ENCODE measurements at places on chromosomes 2 and 18. TPM values are rescaled to one million over a fixed set of nuclear protein-coding genes. Genes with fewer than 3 reads are reported as not detected.

GRCh38 chr18:57220480-57220879 lies 73.6 kb downstream of the BOD1L2 start:
- no peak for DNase-seq

The HDAC4 gene
- polyA plus RNA-seq = 1.0 TPM

GRCh38 chr2:115491186-115491793 lies 1048.8 kb downstream of the DPP10 start:
- no peak for DNase-seq

GRCh38 chr2:45010702-45011012 lies 1.4 kb upstream of the SIX2 start:
- no peak for DNase-seq

DNA sequence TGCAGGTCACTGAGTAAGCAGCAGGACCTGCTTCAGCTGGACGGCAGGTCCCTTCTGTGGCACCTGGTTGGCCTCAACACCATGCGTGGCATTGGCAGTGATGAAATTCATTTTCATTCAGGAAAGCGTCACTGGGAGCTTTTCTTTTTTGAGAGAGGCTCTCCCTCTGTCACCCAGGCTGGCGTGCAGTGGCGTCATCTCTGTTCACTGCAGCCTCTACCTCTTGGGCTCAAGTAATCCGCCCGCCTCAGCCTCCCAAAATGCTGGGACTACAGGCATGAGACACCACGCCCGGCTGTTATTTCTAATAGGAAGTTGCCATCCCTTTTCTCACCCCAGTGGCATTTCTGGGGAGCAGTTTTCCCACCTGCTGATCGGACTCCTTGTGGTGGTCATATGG lies 39.3 kb downstream of the NCK2 start:
- DNase-seq = no peak

The CGREF1 gene
- polyA plus RNA-seq = 0.74 TPM

DNA sequence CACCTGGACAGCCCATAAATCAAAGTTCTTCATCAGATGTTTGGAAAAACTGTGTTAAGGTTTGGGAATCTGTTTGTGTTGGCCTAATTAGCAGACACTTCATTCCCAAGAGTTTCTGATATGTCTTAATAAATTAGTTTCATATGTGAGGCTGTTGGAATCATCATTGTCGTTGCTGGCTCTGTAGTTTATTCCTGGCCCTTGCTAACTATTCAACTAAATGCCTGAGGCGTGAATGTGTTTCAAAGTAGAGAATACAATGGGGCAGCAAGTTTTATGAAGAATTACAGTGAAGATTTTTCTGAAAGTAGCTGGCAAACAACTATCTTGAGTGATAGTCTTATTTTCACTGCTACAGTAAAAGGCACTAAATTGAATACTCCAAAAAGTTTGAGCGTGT lies 141.1 kb downstream of the PARD3B start:
- no peak for DNase-seq

GRCh38 chr2:184155791-184156190 lies 442.5 kb upstream of the ZNF804A start:
- no peak for DNase-seq

The GPD2 gene
- polyA plus RNA-seq = 11.6 TPM

DNA sequence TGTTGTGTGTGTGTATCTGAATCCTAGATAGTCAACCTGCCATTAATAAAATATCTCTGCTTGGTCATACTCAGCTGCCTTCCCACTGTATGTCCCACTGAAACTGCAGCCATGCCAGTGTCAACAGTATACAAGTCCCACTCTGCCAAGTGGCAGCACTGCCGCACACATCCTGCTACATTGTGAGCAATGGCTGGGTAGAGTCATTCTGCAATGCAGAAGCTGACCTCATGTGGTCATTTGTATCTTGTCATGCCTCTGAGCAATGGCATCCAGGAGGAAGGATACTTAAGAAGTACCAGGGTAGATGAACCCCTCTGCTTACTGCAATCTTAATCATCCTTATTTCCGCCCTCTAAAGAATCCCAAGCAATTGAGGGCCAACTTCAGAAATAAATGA lies 302.2 kb upstream of the DDX18 start:
- no peak for DNase-seq

- no peak for DNase-seq
These were observed 18.4 kb upstream of the PSD4 start for GRCh38 chr2:113155331-113155730.

The ACMSD gene
- polyA plus RNA-seq = not detected

DNA sequence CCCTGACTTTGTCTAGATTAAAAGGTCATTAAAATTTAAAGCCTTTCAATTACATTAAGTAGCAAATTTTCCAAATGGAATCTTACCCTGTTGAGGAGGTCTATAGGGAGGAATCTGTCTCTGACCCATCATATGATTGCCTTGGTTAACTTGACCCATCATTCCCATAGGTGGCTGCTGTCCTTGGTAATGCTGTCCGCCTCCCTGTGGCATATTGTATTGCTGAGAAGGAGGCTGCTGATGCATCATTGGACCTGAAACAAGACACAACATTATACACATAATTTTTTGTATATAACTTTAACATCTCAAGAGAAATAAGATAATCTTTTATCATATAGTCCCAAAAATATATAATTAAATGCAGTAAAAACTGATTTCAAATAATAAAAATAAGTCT lies 51.2 kb downstream of the SS18 start:
- no peak for DNase-seq

DNA sequence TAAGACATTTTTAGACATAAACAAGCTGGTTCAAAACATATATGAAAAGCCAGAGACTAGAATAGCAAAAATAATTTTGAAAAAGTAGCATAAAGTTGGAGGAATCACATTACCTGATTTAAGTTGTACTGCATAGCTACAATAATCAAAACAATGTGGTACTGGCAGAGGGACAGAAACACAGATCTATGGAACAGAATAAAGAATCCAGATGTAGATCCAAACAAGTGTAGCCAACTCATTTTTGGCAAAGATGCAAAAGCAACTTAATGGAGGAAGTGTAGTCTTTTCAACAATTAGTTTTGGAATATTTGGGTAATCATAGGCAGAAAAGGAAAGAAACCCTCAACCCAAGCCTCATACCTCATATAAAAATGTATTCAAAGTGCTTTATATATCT lies 278.7 kb upstream of the ZNF521 start:
- no peak for DNase-seq

The ARL5A gene
- polyA plus RNA-seq = 8.4 TPM

GRCh38 chr2:203346612-203347011 lies 18.4 kb downstream of the ABI2 start:
- no peak for DNase-seq

- DNase-seq = no peak
These were observed 18.6 kb downstream of the ARID5A start for GRCh38 chr2:96555146-96555610.

DNA sequence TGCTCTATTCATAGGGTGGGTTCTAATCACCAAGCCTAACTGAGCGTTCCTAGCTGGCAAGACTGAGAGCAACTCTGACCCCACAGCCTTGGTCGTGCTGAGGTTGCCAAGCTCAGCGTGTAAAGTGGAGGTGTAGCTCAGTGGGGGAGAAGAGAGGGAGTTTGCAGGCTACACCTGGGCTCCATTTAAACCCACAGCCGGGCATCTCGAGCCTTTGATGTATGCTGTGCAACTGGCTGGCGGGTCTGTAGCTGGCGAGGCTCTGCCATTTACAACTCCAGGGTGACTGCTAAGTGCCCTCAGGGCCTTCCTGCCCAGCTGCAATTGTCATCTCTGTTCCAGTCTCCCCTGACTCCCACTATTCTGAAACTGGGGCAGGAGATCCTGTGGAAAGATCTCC lies 20.0 kb upstream of the CHRNA1 start:
- DNase-seq = no peak

The APLF gene
- 1.6 TPM for polyA plus RNA-seq

DNA sequence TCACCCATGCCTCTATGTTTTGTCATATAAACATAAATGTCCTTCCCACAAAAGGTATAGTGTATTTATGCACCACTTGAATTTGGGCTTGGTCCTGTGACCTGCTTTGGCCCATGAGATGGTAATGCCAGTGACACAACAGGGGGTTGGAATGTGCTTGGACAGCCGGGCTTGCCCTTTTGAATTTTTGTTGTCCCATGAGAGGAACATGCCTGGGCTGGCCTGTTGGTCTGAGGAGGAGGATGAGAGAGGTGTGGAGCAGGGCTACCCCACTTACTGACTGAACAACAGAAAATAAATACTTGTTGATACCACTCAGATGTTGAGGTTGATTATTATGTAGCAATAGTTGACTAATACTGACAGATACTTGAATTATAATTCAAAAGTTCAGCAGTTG lies 63.2 kb upstream of the TCF4 start:
- peak; percentile 30 for DNase-seq

GRCh38 chr2:86233436-86233835 lies 34.2 kb downstream of the MRPL35 start:
- DNase-seq = no peak

The DSC3 gene
- 27.8 TPM for polyA plus RNA-seq

- no peak for DNase-seq
These were observed 47.5 kb downstream of the GALNT3 start for GRCh38 chr2:165746501-165746900.

GRCh38 chr2:235494716-235495372 lies 1.0 kb downstream of the AGAP1 start:
- no peak for DNase-seq

The C2orf74 gene
- polyA plus RNA-seq = 25.6 TPM

DNA sequence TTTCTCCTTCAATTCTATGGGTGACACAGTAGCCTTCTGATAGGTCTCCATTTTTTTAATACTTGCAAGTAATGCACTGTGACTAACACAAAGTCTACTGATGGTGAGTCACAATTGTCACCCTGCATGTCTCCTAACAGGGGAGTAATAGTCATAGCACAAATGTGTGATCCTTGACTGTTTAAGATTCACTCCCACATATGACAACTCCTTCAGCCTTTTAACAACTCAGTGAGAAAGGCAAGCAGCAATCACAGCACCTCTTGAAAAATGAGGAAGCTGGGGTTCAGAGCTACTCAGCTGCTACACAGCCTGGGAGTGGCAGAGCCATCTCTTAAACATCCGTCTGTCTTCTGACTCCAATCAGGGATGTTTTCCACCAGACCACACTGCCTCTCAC lies 63.8 kb downstream of the EHD3 start:
- peak; percentile 27 for DNase-seq

GRCh38 chr2:176150584-176151441 lies 537 bp upstream of the HOXD4 start:
- DNase-seq = no peak

- no peak for DNase-seq
These were observed 126.2 kb upstream of the EML6 start for GRCh38 chr2:54597153-54597848.

The FNDC4 gene
- 15.8 TPM for polyA plus RNA-seq

The ONECUT2 gene
- under 0.01 TPM for polyA plus RNA-seq

DNA sequence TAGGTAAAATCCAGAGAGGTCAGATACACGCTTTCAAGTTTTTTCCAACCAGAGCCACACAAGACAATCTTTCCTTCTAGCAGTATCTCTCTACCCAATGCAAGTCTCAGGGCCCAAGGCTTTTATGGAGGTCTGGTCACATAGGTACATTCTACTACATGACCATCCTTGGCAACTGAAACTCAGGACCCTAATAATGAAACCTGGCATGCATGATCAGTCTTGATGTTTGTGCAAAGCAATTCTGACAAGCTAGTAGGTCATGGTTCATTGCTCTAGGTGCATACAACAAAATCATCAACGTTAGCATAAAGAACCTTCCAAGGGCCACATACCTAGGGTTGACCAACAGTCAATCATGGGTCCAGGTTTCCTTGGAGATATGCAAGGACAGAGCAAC lies 33.2 kb upstream of the CCDC88A start:
- no peak for DNase-seq

All from foreskin keratinocyte (primary cell).